ENCODE measurements at places on chromosomes 1 and 21.

GRCh38 chr1:198156111-198156744, 570 bp upstream of the NEK7 start:
- DNase-seq: no peak

DNA sequence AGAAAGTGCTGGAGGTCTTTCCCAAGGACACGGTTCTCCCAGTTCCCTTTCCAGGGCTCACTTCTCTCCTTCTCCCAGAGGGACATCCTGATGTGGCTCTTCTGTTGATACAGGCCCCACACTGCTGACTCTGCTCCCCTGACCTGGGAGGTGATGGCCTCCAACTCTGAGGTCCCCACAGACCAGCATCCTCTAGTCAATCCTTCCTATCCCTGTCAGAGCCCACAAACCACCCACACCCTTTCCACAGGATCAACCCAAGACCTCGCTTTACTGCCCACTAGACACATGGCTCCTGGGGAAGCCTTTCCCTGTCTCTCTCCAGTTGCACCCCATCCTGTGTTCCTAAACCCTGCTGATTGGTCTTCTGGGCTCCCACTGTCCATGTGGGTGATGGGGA, 11.6 kb downstream of the SLAMF7 start:
- no peak for DNase-seq

GRCh38 chr21:42219606-42220137, 732 bp downstream of the ABCG1 start:
- DNase-seq: no peak

GRCh38 chr1:186183970-186184628, 191.0 kb downstream of the TPR start:
- no peak for DNase-seq

GRCh38 chr1:19400875-19401534, 84.3 kb downstream of the CAPZB start:
- DNase-seq: no peak

DNA sequence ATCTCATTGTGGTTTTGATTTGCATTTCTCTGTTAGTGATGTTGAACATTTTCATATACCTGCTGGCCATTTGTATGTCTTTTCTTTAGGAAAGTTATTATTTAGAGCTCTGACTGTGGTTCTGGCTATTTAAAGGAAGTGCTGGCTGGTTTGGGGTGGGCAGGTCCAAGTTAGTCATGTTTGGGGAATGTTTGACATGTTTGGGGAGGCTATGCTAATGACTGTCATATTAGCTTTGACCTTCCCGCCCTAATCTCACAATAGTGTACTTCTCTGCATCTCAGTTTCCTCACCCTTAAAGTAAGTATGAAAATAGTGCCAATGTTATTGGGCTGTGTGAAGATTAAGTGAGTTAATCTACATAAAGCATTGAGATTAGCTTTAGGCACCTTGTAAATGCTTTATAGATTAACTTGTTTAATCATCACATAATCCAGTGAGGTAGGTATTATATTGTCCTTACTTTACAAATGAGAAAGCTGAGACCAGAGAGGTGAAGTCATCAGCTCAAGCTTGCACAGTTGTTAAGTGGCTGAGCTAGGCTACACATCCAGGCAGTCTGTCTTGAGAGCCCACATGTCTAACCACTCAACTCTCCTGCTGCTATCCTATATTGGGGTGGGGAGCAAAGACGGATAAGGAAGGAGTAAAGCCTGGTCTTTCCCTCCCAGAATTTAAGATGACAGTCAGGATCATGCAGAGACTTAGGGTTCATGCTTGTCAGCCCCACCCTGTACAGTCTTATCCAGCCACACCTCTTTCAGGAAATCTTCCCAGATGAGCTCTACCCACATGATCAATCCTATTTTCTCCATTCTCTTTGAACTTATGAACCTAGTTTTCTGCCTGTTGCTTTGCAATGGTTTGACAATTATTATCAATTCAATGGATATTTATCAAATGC, 22.8 kb upstream of the CRNN start:
- DNase-seq: no peak
